NCI-H510A (cell line): ENCODE measurements at places on chromosomes 3 and 15.

DNA sequence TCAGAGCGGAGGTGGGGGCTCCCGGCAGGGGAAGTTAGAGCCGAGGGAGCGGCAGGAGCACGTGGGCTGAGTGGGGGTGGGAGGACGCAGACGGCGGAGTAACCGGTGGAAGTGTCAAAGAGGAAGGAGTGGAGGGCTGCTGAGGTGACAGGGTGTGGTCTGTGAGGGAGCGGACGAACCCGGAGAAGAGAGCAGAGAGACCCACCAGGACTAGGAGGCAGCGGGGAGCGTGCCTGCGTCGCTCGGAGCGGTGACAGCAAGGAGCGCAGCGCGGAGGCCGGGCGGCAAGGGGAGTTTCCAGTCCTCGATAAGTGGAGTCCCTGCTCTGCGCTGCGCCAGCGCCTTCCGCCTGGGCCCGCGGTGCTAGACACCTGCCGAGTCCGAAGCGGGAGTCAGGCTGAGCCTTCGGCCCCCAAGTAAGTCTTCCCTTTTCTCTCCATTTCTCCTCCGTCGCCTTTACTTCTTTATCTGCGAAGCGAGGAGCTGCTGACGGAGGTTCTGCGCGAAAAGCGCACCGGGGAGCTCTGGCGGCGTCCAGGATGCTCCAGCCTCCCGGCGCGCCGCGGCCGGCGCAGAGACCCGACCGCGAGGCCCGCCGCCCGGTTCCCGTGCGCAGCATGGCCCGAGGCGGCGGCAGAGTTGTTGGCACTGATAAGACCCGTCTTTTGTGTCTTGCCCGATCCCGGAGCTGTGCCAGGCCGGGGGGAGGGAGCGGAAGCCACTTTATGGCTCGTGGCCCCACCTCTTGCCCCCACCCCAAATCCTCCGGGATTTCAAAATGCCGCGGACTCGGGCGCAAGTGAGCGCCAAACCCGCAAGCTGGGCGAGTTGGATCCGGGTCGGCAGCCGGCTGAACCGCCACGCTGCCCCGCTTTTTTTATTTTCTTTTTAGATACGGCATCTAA is 533.0 kb upstream of the SEMA6D start:
- DNase-seq: peak; percentile 29

GRCh38 chr3:168991803-168992202 is 671.7 kb downstream of the MECOM start:
- no peak for DNase-seq

DNA sequence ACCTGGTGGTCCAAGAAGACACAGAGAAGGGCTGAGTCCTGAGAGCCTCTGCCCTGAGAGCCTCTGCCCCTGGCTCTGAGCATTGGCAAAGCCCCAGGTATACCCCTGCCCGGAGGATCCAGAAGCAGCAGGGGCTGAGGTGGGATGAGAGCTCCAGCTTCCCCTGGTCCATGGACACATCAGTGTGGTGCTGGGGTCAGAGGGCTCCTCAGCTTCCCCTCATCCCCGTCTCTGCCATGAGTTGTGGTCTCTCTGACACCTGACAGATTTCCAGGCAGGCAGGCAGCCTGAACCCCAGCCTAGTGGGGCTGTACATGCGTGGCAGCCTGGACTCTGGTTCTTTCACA is 3.5 kb upstream of the KLF15 start:
- no peak for DNase-seq

DNA sequence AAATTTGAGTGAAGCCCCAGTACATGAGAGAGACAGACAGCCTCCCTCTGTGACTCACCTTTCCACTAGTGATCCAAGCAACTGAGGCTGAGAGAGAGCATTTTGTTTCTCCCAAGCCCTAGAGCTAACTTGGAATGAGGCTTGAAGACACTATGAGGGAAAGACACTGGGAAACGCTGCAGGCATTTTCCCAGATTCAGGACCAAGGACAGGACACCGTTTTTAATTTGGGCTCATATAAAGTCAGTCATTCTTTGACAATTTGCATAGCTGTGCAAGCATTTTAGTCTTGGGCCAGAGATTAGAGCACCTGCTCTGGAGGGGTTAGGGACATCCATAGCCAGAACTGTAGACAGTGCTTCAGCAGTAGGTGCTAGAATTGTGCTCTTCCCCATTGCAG is 249.0 kb downstream of the AGBL1 start:
- DNase-seq: no peak

DNA sequence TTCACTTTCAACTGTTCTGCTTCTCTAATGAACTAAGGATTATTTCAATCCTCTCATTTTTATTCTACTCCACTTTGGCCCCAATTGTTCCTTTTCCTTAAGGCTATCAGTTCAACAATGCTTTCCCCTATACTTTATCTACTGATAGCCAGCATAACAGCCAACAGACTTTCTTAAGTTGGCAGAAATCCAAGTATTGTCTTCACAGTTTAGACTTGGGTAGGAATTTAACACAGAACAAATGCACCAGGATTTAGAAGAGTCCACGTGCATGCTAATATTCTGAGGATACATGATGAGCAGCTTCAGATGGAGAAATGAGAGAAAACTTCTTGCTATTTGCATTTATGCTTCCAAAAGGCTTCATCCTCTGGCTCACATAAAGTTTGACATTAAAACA is 54.8 kb downstream of the FBN1 start:
- DNase-seq: no peak

GRCh38 chr3:14415501-14415900 is 13.1 kb downstream of the SLC6A6 start:
- DNase-seq: no peak

DNA sequence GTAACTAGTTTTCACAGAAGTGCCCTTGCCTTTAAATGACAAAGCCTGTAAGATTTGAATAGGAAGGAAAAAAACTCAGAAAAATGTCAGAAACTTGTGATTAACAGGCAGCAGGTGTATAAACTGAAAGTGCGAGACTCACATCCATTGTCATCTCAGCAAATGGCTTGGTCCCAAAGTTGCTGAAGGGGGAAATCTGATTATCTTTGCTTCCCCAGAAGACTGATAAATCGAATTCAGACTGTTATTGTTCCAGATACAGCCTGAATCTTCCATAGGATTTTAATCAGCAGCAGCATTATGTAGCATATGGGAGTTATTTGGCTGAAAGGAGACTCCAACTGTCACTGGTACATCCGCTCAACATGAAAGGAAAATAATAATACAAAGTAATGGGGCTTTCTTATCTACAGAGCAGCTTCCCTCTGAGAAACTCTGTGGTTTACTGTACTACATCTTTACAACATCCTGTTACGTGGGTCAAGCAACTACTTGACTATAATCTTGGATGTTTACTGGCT is 550.4 kb upstream of the CCDC54 start:
- DNase-seq: no peak

- DNase-seq: no peak
These were observed 28.3 kb downstream of the SEC61A1 start for GRCh38 chr3:128080323-128081080.

GRCh38 chr3:99246010-99246654 is 344.6 kb upstream of the DCBLD2 start:
- DNase-seq: no peak

DNA sequence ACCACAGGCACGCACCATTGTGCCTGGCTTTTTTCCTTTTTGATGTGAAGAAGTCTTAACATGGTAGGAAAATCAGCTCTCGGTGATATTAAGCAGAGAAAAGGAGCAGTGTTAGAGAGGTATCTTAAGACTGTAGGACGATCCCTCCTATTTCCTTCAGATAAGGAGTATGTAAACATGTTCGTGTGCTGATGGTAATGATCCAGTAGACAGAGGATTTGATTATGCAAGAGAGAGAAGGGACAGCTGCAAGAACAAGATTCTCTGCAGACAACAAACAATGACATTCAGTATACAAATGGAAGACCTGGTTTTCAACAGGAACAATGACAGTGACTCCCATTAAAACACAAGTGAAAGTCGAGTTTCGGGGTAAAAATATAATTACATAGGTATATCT is 95.1 kb upstream of the MELTF start:
- no peak for DNase-seq

DNA sequence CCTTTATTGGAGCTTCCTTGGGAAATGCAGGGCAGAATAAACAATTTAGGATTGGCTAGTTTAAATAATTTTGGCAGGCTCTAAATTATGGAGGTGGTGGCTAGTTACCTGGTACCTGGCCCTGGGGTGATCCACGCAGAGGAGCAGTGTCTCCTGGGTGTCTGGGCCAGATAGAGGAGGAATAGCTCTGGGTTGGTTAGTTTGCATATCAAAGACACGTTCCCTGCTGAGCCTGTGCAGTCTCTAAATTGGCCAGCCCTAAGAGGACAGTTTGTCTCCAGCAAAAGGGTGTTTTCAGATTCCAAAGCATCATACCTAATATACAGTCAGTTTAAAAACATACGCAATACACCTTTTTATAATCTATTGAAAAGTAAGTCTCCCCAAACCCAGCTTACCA is 333.3 kb upstream of the TPM1 start:
- no peak for DNase-seq

GRCh38 chr3:73602170-73602569 is 22.6 kb downstream of the PDZRN3 start:
- DNase-seq: no peak

DNA sequence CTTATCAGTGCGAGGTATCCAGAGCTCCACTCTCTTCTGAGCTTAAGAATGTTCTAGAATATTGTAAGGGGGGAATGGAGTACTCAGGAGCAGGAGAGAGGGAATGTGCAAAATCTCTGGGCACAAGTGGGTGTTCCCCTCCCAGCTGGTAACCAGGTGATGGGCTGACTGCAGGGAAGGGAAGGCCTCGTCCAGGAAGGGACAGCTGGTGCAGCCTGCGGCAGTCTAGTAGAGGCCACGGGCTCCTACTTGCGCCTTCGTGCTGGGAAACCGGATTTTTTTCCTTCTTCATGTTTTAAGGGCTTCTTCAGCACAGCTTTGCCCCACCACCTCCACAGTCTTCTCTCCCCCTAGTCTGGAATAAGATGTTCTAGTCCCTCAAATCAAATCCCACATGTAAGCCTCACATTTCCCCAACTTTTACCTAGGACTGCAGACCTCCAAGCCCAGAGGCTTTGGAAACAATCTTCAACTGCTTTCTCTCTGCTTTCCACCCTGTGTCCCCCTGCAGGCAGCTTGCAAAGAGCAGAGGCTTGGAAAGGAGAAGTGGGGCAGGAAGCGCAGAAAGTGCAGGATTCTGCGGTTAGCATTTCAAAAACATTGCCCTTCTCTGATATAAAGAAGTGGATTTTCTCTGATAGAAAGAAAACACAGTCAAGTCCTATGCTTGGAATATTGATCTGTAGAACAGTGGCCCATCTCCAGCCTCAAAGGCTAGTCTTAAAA is 11.9 kb upstream of the CGNL1 start:
- DNase-seq: no peak

GRCh38 chr15:74444106-74445062 is 10.6 kb upstream of the SEMA7A start:
- no peak for DNase-seq

DNA sequence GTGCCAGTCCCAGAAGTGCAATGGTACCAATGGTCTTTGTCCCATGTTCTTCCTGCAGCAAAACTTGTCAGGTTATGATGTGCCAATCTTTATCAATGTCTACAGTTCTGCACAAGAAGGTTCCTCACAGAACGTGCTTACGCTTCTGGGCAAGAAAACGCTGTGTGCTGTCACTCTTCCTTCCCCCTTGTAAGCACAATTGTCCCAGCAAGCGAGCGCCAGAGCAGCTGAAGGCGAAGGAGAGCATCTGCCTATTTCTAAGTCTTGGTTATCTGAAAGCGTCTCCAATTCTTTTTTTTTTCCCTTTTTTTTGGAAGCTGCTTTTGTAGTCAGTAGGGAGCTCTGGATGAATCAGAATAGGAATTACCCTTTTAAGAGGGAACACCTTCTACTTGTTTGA is 514.4 kb downstream of the FGF12 start:
- no peak for DNase-seq

GRCh38 chr15:77021803-77022381 is 27.0 kb downstream of the PSTPIP1 start:
- DNase-seq: no peak

DNA sequence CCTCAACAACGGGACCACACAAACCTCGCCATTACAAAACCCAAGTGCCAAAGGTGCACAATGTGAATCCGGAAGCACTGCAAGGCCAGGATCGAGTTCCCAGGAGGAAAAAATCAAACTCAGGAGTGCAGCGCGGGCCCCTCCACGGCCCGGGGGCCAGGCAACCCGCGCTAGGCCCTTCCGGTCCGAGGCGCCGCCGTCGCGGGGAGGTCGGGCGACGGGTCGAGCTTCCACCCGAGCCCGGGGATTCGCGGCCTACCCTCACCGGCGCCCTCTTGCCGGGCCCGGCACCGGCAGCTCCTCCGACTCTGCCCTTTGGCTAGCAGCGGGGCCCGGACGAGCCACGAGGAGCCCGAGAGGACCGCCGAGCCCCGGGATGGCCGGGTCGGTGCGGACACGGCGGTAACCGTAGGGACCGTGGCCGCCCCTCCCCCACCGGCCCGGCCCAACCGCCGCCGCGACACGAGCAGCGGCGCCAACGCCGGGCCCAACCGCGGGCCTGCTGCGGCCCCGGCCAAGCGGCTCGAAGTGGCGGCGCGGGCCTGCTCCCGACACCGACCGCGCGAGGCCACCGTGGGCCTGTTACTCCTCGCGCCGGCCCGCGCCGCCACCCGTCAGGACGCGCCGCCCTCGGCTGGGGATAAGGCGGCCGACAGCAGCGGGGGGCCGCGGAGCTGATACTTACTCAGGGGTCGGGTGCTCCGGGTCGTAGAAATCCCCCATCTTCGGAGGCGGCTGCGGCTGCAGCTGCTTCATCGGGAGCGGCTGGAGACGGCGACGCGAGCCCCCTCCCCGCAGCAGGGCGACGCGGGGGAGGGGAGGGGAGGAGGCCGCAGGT is 525 bp downstream of the SETD2 start:
- DNase-seq: peak; percentile 5

DNA sequence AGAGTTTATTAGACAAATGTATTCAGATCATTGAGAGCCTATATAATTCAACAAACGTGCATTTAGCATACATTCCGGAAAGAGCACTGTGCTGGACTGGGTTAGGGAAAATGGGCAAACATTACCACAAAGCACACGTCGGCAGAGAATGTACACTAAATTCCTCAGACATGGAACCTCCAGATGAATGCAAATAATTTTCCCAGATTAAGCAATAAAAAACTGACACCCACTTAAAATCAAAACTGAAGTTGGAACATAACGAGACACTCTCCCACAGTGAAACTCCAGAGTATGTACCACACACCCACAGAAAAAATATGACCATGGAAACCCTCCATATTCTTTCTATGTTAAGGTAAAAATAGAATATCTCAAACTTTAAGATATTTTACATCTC is 4.8 kb downstream of the SECISBP2L start:
- no peak for DNase-seq

- DNase-seq: no peak
These were observed 93.6 kb downstream of the CNTN3 start for GRCh38 chr3:74520895-74521294.

DNA sequence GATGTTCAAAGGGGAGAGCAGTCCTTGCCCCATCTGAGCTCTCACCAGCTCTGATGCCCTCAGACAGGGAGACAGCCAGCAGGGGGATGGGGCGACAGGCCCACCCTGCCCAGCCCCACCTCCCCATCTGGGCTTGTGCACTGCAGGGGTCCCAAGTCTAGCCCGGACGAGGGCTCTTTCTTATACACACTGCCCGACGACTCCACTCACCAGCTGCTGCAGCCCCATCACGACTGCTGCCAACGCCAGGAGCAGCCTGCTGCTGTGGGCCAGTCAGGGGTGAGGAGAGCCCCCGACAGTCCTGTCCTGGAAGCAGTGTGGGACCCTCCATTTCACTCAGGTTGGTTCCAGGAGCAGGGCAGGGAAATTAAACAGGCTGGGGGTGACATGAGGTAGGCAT is 73.9 kb downstream of the BOC start:
- DNase-seq: no peak

- DNase-seq: no peak
These were observed 11.8 kb downstream of the LPCAT4 start for GRCh38 chr15:34355241-34355640.

- no peak for DNase-seq
These were observed 175.8 kb downstream of the FOXB1 start for GRCh38 chr15:60179786-60180391.
